ENCODE measurements at places on chromosomes 16 and 17.

DNA sequence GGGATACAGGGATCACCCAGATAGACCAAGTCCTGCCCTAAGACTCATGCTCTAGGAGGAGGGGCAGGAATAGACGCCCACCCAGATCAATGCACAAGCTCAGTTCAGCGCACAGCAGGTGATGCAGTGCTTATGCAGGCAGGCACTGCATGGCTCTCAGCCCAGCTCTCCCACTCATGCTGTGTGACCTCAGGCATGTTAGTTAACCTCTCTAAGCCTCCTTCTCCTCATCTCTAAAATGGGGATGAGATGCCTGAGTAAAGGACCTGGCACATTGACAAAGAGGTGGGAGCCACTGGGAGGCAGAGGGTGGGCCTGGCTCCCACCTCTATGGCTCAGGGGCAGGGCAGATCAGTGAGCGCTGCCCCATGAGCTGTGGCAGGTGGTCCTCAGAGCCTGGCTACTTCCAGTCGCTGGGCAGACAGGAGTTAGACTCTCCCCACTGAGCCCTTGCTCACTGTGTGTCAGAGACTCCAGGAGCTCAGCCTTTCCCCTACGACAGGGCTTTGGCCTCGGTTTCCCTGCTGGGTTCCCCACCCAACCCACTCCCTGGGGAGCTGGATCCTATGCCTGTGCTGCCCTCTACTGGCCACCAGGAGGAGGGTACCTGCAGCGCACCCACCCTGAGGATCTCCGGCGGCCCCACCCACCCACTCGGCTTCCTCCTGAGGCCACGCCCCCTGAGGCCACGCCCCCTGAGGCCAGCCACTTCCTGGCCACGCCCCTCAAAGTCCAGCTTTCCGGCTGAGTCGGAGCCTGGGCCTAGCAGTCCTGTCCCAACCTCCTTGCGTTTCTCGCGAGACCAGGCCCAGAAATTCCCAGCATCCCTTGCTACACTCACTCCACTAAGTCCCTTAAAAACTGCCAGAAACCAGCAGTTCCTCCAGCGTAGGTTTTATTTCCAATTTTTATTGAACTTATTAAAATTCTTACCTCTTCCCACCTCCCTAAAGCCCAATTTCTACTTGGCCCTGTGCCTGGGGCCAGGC lies 196.1 kb downstream of the GSG1L start:
- peak; percentile 90 for DNase-seq

GRCh38 chr17:44992242-44992939 lies 24.3 kb upstream of the C1QL1 start:
- DNase-seq = no peak

- DNase-seq = no peak
These were observed 217.0 kb upstream of the DYNLRB2 start for GRCh38 chr16:80323808-80324195.

- DNase-seq = peak; percentile 43
These were observed 651 bp downstream of the SHMT1 start for GRCh38 chr17:18362698-18363100.

DNA sequence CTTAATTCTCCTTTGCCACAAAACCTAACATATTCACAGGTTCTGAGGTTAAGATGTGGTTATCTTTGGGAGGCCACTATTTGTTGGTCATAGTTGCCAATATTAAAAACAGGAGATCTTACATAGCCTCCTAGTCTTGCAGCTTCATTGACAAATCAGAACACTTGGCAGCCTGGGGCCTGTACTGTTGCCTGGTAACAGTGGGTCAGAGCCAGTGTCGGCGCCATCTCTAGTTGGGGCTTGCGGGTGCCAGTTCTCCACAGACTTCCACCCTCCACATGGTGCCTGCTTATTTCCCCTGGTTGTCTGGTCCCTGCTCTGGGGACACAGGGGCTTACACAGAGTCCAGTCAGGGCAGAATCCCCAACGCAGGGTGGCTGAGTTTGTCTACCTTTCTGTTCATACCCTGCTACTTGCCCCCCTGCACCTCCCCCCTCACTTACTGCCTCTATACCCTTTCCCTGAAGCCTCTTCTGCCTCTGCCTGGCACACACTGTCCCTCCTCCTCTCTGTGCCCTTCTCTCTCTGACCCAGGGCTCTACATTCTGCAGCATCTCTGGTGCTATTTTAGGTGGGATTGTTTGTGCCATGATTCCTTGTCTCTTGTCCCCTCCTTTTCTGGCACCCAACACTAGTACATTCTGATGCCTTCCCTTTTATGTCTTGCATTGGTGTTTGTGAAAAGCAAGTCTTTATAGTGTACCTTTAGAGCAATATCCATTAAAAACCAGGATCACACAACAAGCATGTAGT lies 13.4 kb downstream of the EPN2 start:
- DNase-seq = no peak

GRCh38 chr17:57113656-57114055 lies 28.6 kb downstream of the AKAP1 start:
- DNase-seq = no peak

DNA sequence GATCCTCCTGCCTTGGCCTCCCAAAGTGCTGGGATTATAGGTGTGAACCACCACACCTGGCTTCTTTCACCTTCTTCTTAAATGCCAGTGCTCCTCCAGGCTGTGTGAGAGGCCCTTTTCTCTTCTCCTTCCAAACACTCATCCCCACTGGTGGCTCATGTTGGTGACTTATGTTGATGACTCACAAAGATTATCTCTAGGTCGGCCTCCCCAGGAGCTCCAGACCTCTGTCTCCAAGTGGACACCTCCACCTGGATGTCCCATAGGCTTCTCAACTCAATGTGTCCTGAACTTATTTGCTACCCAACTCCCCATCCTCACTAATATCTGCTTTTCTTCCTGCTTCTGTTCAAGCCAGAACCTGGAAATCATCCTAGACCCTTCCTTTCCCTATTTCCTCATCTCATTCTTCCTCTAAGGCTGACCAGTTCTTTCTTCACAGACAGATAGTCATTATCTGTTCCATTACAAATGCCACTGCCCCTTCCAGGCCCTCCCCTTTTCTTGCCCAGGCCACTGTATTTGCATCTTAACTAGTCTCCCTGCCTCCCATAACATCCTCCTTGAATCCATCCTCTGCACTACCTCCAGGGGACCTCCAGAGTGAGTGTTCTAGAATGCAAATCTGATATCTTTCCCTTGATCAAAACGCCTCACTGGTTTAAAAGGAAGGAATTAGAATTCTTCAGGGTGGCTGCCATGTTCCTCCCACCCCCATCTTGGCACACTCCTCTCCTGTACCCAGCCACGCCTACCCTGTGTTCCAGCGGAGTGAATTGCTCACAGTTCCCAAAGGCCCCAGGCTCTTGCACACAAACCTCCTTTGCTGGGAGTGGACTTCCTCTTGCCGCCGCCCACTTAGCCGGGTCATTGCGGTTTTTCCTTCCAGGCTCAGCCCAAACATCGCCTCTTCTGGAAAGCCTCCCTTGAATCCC lies 34.8 kb upstream of the FBXO47 start:
- DNase-seq = no peak

- DNase-seq = peak; percentile 60
These were observed 19.1 kb upstream of the CD79B start for GRCh38 chr17:63950940-63951907.

GRCh38 chr17:5591966-5592365 lies 7.7 kb upstream of the NLRP1 start:
- DNase-seq = no peak

- DNase-seq = no peak
These were observed 1.6 kb upstream of the DECR2 start for GRCh38 chr16:400061-400591.

DNA sequence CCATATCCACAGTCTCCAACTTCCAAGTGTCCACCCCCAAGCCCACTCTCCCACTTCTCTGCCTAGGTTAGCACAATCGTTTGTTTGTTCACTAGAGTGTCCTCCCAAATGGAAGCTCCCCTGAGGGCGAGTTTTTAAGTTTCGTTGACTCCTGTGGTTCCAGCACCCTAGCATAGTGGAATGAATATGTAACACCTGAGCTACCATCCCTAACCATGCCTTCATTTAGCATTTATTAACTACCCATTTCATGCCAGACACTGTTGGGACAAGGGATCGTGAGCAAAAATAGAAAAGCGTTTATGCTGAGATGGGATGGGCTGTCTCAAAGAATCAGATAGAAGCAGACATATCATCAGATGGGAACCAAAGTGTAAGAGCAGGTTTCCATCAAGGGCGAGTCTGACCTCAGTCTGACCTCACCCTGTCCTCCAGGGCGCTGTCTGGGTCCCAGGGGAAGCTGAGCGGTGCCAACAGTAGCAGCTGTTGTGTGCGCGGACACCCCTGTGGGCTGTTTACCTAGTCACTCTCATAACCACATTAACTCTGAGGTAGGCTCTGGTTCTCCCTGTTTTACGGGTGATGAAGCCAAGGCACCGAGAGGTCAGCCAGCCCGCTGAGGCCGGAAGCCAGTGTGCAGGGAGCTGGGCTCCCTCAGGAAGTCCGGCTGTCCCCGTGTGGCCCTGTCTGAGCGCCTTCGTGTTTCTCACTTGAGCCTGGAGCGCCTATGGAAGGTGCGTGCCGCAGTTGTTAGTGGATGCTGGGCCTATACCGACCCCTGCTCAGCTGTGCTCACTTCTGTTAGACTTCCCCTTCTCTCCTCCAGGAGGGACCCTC lies 6.2 kb downstream of the CNP start:
- DNase-seq = no peak

DNA sequence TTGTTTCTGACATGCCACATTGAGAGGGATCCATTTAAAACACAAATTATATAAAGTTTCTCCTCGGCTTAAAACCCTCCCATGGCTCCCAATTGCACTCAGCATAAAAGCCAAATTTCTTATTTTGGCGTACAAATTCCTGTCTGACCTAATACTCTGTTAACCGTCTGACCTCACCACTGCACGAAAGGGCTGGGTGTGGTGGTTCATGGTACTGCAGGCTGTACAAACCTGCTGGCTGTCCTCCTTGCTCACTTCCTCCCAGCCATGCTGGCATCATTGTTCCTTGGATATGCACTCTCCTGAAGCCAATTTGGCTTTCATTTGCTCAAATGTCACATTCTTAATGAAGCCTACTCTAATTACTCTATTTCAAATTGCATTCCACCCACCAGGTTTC lies 301.6 kb upstream of the C16orf82 start:
- DNase-seq = peak; percentile 27

- peak; percentile 83 for DNase-seq
These were observed 8.1 kb upstream of the MT1E start for GRCh38 chr16:56617212-56618085.

- peak; percentile 60 for DNase-seq
These were observed 445 bp upstream of the DBNDD1 start for GRCh38 chr16:90019543-90020259.

DNA sequence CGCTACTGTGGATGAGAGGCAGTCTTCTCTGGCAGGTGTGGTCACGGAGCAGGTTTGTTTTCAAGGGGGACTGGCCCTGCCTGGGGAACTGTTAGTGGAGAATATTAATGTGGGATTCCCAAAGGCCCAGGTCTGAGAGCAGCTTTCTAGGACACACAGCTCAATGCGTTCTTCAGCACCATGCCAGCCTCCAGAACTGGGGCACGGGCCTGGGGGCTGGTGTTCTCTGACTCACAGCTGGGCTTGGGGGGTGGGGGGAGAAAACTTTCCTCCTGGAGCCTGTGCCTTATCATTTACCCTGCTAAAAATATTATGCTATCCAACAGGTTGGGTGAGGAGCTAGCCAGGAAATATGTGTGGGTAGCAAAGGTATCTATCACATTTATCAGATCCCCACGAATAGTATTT lies 13.5 kb upstream of the LHX1 start:
- no peak for DNase-seq

GRCh38 chr17:34364751-34365150 lies 1.7 kb upstream of the CCL1 start:
- no peak for DNase-seq

DNA sequence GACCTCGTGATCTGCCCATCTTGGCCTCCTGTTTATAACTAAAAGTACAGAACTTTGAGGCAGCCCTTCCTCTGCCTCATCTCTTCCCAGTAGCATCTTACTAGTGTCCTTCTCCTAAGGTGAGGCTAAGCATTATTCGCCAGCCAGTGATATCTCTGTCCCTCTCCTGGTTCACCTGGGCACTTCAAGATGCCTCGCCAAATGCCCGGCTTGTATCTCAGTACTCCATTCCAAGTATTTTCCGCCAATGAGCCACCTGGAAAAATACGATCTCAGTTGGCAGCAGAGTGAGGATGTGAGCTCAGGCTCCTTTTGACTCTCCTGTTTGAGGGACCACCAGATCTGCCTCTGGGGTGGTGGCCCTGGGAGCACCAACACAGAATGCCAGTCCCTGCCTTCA lies 25.9 kb upstream of the WSCD1 start:
- DNase-seq = no peak

Data from stimulated activated CD8-positive, alpha-beta memory T cell treated with anti-CD3 and anti-CD28 coated beads, Interleukin-4, amount 100 ng/mL, for 48 hours (primary cell).